ENCODE measurements at places on chromosomes 3 and 15. TPM values are rescaled to one million over a fixed set of nuclear protein-coding genes. Genes with fewer than 3 reads are reported as not detected.

DNA sequence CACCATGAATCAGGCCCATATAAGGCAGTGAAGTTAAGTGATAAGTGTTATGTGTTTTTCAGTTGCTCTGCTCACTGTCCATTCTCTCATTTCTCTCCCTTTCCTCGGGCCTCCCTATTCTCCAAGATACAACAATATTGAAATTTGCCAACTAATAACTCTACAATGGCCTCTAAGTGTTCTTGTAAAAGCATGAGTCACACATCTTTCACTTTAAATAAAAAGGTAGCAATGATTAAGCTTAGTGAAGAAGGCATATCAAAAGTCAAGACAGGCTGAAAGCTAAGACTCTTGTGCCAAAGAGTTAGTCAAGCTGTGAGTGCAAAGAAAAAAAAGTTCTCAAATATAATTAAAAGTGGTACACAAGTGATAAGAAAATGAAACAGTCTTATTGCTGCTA lies 675.4 kb downstream of the OTOL1 start:
- no peak for DNase-seq

- DNase-seq = no peak
Observed at GRCh38 chr3:170761103-170761502, 108.9 kb downstream of the RPL22L1 start.

DNA sequence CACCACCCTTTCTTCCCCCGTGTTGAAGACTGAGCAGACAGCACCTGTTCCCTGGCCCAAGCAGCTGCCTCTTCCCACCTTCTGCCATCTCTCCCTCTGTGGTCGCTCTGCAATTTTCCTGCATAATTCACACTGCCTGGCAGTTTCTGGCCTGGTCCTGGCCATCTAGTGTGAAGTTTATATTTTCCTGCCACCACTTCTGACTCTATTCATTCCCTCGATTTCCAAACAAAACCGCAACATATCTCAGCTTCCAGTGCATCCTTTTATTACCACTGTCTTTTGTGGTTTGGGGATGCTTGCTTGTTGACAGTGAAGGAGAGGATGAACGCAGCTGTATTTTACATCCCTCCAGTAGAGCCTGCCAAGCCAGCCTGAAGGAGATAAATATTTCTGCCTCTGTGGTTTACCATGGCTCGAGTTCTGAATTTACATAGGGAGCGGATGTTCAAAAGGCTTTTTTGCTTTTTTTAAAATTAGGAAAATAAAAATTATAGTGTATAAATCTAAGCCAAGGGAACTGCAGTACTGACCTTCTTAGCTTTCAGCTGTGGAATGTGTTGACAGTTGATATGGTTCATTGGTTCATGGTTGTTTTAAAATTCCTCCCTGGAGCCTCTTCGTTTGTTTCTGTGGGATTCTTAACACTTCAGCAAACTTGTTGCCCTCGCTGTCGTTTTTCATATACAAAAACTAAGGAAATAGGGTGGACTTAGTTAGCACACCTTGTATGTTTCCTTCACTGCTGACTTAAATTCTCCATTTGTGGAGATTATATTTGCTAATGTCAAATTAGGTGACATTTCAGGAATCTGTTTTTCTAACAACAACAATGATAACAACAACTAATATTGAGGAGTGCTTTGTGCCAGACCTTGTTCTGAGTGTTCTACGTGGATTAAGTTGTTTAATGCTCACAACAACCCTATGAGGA lies 250.5 kb downstream of the ADAMTSL3 start:
- DNase-seq = no peak

DNA sequence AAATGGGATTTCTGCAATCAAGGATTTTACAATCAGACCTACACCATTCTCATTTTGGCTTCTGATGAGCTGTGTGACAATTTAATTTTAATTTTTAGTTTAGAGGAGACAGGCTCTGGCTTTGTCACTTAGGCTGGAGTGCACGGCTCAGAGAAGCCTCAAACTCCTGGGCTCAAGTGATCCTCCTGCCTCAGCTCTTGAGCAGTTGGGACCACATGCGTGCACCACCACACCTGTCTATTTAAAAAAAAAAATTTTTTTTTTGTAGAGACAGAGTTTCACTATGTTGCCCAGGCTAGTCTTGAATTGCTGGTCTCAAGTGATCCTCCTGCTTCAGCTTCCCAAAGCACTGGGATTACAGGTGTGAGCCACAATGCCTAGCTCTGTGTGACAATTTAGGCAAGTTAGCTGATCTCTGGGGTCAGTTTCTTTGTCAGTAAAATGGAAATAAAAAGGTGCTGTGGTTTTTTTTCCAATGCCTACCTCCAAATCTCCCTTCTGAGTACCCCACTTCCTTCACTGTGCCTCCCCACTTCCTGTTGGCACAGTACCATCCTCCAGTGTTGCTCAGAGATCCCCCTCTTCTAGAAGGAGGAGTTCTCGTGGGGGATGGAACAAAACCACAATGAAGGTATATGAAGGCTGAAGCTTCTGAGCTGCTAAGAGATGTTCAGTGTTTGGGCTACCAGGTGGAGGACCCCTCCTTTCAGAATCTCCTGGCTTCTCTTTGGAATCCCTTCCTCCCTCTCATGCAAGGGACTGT lies 54.1 kb upstream of the GSK3B start:
- DNase-seq = no peak

DNA sequence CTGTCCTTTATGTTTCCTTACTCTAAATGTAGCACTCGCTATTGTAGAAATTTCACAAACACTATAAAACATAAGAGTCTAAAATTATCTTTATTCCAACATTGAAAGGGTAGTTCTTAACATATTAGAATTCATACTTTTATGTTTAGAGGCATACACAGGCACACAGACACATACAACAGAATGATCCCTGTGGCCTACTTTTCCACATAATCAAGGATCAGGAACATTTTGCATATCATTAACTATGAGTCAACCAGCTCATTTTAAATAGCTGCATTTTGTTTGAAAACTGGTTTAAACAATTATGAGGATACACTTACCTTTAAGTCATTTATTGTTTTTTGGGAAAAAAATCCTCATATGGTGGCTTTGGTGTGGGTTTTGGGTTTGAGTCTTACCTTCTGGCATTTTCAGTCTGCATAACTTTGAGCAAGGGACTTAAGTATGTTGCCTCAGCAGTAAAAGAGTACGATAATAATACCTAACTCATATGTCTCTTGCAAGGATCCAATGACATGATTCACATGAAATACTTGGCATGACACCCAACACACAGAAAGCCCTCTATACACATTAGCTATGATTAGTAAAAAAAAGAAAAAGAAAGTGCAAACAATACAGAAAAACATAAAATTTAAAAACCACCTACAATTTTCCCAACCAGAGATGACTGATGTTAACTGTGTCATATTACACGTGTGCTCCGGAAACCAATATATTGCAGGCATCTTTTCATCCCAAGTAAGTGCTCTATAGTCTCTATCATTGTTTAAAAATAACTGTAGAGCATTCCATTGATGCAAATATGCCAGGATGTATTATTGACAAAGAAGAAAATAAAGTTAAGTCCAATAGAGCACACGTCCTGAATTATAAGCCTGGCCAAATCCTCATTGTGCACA lies 213.1 kb upstream of the ADAMTS9 start:
- no peak for DNase-seq

GRCh38 chr15:41987925-41988275 lies 15.5 kb upstream of the EHD4 start:
- DNase-seq = no peak

DNA sequence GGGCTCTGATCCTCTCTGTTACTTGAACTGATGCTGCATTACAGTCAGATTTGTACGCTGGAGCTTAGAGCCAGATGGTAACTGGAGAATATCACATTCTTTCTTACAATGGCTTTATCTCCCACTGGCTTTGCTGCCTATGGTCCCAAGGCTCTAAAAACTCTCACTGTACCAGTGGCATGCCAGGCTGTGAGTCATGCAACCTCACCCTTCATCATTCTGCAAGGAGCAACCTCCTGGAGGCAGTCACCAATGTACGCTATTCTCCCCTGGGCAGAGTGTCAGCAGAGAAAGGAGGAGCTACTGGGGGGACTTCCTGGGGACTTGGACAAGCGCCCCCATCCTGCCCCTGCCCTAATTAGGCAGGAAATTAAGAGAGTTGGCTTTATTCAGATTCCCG lies 97.9 kb upstream of the EIF1B start:
- DNase-seq = no peak

DNA sequence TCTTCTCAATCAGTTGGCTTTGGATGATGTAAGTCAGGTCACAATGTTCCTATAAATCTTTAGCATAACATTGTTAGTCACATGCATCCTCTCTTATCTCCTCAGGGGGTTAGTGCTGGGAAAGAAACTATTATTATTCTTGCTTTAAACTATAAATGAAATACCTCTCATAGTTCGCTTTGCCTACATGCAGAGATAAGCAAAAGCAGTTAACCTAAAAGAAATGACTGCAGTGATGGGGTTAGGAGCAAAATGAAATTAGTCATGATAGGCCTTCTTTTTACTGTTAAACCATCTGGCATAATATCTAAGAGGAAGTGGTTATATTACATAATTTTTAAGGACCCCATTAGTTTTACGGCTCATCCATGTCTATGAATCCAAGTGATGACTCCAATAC lies 91.7 kb upstream of the IGSF10 start:
- DNase-seq = no peak

DNA sequence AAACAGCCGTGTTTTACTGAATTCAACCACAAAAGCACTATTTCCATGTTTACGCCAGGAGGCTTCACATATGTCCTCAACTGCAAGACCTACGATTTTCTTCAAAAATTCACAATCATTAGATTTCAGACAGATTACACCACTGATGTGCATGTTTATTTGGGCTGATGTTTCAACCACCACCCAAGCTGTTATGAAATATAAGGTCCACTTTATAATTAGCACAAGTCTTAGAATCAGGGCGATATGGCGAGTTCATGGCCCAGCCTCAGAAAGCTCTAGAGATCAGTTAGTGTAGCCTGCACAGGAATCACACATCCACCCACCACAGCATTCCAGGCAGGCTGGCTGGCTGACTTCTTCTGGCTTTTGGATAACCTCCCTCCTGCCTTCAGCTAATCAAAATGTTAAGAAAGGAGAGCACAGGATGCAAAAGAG lies 15.4 kb downstream of the SH3BP5 start:
- no peak for DNase-seq

Gene AMT
- total RNA-seq = 5.0 TPM

Gene THSD4
- 0.07 TPM for total RNA-seq

Gene SLC38A3
- total RNA-seq = not detected
